ENCODE measurements at places on chromosomes 5 and 9.

DNA sequence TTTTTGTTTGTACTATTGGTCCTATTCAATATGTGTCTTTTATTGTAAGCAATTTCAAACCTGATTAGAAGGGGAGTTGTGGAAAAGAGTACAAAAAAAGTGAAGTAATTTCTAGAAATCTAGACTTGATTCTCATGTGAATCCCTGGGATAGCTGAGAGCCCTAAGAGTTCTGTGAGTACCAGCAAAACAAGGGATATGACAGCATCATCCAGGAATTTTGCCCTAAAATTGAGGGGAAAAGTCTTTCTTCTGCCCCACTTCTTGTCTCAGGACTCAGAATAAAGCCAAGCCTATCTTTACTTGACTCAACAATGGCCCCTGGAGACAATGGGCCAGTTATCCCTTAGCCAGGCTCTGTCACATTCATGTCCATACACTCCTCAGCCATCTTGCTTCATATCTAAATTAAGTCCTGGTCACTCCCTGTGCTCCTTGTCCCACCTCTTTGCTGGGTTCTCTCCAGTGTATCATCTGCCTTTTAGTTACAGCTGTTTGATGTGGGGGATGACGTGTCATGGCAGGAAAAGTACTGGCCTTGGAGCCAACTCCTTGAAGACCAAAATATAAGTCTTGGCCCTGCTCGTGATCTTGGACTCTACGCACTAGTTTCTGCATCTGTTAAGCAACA is 81.2 kb downstream of the ADAMTS12 start:
- no peak for DNase-seq

GRCh38 chr9:30035761-30036160 is 2348.7 kb upstream of the ACO1 start:
- DNase-seq = no peak

GRCh38 chr9:124279531-124280175 is 21.9 kb downstream of the NEK6 start:
- no peak for DNase-seq

DNA sequence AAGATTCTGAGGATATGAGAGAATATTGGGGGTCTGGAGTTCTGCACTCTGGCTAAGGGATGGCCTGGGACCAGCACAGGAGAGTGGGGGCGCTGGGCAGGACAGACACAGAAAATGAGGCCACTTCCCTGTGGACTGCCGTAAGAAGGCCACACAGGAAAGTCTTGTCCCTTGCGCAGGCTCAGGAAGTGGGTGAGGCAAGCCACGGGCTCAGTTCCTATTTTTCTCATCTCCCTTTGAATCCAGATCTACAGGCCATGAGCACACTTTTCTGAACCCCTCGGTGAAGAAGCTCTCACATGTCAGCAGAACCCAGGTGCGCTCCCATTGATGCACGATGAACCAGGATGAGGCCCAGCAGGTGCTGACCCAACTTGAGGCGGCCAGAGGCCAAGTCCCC is 207.4 kb downstream of the AGTPBP1 start:
- DNase-seq = no peak

All from stimulated activated CD4-positive, alpha-beta T cell treated with anti-CD3 and anti-CD28 coated beads, Interleukin-12 subunit alpha, Interleukin-12 subunit beta, amount 100 ng/mL, for 48 hours (primary cell).